Stimulated activated CD4-positive, alpha-beta T cell treated with anti-CD3 and anti-CD28 coated beads, Interleukin-1b, Interleukin-23, amount 100 ng/mL, for 24 hours (primary cell): ENCODE measurements at places on chromosomes 6 and 20.

DNA sequence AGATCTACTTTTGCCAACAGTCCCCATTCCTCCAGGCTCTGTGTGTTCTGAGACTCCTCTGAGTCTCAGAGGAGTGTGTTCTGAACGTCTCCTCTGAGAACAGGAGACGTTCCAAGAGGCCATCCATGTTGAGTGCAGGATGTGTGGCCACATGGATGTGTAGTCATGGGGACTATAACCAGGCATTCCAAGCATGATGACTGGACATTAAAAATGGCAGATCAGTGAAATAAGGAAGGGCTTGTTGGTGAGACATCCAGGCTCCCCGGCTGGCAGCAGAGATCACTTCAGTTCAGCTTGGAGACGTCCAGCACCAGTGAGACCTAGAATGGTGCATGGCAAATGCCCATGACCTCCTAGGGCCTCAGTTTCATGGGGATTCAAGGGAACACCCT is 34.3 kb upstream of the POU5F1 start:
- no peak for DNase-seq

GRCh38 chr6:154805288-154805911 is 72.2 kb downstream of the SCAF8 start:
- no peak for DNase-seq

DNA sequence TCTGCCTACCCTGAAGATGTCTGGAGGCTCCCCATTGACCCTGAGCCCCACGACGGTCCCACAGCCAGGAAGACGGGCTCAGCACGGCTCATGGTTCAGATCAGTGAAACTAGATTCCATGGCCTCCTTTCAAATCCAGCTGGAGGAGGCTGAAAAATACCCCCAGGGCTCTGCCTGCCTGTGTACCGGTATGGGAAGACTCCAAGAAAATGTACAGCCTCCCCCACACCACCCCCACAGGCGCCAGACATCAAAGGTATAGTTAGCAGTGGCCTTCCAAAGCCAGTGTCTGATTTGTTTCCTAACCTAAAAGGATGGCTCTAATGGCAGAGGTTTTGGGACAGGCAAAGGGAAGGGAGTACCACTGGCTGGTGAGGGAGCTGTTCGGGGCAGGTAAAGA is 86.2 kb upstream of the SNAP25 start:
- no peak for DNase-seq

GRCh38 chr20:1883986-1884385 is 11.2 kb upstream of the SIRPA start:
- no peak for DNase-seq

- DNase-seq, result no peak
These were observed 56.8 kb downstream of the PDSS2 start for GRCh38 chr6:107402533-107402932.

- no peak for DNase-seq
These were observed 463.0 kb upstream of the AGPAT4 start for GRCh38 chr6:161736781-161737292.

DNA sequence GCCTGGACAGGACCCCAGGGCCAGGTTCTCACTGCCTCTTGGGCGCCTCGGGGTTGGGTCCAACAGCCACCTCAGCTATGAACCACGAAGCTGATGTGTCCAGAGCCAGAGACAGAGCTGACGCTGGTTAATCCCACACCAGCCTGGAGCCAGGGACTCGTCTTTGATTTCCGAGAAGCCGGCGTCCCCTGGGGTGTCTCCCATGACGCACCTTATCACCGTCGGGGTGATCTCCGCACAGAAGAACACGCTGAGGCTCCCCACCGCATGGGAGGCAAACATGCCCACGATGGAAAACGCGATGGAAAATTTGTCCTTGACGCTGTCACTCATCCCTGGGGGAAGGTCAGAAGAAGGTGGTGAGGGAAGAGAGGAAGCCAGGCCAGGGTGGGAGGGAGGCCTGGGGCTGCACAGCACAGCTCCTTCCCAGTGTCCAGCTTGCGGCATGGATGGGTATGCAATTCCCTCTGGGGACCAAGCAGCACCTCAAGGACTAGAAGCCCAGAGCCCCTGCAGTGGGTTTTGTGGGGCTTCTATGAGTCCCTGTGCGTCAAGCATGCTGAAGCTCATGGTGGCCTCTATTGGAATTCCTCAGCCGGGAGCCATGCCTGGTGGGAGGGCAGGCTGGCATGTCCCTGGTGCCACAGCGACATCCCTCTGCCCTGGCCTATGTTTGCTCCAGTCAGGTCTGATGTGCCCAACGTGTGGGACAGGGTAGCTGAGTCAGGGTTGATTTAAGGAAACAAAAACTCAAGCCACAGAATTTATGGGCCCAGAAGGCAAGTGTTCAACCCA is 25.1 kb downstream of the PSMG4 start:
- DNase-seq, result no peak

DNA sequence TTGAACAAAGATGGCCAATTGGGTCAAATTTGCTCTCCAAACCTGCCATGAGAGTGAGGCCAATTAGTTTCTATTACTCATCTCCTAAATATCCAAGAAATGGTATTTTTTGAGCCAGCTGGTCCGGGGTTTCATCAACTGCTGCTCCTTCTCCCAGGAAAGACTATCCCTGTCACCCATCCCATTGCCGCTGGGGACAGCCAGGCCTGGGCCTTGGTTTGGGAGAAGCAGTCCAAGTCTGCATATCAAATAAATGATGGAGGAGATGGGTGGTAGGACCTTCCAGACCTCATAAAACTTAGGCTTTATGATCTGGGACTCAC is 46.7 kb upstream of the TTPAL start:
- no peak for DNase-seq

- no peak for DNase-seq
These were observed 93.7 kb downstream of the PSMB1 start for GRCh38 chr6:170459451-170459850.

DNA sequence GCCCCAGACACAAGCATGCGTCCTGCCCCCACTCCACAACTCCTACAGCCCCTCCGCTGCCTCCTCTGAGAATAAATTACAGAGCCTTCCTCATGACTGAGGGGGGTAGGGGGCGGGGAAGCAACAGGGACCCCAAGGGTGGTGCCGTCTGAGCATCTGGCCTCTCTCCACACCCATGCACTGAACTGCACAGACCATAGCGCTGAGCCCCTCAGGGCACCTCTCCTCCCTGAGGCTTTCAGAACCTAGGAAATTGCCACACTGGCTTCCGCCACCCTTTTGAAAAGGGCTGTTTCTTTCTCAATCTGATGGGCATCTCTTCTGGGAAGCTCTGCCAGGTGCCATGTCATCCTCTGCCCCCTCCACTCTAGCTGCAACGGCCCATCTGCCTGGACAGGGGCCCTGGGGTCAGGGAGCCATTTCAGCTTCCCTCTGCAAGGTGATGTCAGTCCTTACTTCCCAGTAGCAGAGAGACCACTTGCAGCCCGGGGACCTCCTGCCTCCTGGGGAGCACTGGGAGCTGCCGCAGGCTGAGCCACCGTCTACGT is 2.5 kb downstream of the CST7 start:
- no peak for DNase-seq

GRCh38 chr6:160768101-160768500 is 66.1 kb downstream of the PLG start:
- DNase-seq, result no peak

- no peak for DNase-seq
These were observed 2.2 kb downstream of the CCN2 start for GRCh38 chr6:131948692-131949619.

DNA sequence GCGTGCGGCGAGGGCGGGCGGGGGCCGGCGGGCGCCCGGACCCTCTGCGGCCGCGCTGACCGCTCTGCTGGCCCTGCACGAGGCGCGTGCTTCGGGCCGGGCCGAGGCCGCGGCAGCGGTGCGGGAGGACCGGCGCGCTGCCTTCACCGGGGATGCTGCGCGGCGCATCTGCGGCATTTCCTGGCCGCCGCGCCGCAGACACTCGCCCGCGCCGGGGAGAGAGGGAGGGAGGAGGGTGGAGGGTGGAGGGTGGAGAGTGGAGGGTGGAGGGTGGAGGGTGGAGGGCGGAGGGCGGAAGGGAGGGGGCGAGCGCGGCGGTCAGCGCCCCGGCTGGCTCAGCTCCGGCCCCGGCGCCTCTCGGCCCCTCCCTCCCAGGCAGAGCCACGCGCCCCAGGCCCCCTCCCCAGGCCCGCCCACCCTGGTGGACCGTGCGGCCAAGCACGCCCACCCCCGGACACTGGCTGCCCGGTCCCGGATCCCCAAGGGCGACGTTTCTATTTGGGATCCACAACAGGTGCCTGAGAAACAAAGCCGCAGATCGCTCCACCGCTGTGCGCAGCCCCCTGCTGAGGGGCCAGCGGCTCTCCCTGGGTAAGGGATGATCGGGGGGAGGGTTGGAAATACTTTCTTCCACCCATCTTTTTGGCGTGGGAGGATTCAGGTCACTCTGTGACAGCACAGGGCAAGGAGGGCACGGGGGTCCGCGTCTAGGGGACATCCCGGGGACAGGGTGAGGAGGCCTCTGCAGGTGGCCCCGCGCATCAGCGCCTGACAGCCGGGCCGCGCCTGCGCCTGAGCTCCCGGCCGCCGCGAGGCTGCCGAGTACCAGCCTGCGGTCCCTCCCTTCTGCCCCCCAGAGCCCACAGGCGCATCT is 111.2 kb upstream of the BEND6 start:
- DNase-seq, result peak; percentile 42

GRCh38 chr6:6283746-6284145 is 36.7 kb downstream of the F13A1 start:
- DNase-seq, result no peak

DNA sequence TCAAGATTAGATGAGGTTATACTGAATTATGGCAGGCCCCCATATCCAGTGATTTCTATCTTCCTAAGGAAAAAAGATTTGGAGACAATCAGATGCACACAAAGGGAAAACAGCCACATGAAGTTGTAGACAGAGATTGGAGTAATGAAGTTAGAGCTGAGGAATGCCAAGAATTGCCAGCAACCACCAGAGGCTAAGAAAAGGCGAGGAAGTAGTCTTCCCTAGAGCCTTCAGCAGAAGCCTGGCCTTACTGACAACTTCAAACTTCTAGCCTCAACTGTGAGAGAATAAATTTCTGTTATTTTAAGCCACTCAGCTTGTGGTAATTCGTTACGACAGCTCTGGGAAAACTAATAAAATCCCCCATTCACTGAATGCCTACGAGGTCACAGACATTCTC is 473.9 kb downstream of the COL12A1 start:
- DNase-seq, result no peak

- no peak for DNase-seq
These were observed 216.7 kb downstream of the ZDHHC14 start for GRCh38 chr6:157597461-157598312.

GRCh38 chr6:109455437-109456110 is at the start of gene MICAL1:
Gene MICAL1 (minus strand): TSS chr6:109455772. CDS start chr6:109454196, 1,576 bp downstream.
- no peak for DNase-seq

GRCh38 chr6:53375847-53376246 is 27.1 kb upstream of the ELOVL5 start:
- no peak for DNase-seq

DNA sequence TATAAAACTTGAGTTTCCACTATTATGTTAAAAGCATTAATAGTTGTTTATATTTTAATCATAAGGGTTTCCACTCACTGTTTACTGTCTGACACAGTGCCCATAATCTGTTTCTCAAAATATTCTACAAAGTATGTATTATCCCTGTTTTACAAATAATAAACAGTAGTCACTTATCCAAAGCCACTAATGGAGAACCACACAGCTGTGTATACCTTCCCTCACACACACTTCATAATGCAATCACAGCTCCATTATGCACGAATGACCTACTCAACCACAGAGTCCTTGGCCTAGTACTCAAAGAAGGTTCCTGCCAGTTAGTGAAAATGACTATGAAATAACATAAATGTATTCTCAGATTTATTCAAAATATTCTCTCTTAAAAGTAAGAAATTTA is 103.1 kb downstream of the EPB41L2 start:
- no peak for DNase-seq

DNA sequence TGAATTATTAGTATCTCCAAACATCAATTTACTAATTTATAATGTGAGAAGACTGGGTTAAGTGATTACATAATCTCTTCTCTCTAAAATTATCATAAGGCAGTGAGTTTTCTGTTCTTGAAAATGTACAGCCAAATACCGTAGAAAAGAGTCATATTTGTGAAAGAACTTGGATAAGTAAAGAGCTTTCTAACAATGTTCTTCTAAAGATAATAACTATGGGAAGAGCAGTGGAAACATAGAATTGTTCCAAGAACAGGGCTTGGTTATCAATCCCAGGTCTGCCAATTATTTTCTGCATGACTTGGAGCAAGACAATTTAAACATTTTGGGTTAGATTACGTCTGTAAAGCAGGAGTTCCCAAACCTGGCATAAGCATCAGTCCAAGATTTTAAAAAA is 198.1 kb upstream of the SGK1 start:
- DNase-seq, result no peak

DNA sequence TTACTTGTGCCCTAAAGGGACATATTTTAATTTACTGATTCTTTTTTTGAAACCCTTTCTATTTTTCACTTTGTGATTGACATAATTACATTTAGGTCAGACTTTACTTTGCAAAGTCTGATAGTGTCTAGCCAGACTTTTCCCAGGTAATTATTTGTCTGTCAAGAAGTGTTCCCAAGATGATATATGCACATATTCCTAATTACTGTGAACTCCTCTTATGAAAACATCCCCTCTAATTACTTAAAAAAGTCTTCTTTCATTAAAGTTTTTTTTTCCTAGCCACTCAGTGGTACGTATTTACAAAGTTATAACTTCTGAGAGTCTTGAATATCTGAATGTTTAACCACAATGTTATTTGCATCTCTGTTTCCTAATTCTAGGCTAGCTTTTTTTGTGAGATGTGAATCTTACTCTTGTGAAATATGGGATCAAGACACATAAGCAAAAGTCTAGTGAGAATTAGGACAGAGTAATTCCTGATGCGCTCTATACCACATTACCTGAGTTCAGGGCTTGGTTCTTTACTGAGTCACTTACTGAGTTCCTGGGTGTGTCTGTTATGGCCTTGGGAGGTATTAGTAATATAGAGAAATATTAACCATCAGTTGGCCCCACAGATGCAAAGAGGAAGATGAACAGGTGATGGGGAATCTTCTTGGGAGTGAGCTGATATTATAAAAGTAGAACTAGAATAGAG is 27.9 kb downstream of the FAM83B start:
- DNase-seq, result no peak

- DNase-seq, result no peak
These were observed 10.0 kb downstream of the CITED2 start for GRCh38 chr6:139364302-139364981.

DNA sequence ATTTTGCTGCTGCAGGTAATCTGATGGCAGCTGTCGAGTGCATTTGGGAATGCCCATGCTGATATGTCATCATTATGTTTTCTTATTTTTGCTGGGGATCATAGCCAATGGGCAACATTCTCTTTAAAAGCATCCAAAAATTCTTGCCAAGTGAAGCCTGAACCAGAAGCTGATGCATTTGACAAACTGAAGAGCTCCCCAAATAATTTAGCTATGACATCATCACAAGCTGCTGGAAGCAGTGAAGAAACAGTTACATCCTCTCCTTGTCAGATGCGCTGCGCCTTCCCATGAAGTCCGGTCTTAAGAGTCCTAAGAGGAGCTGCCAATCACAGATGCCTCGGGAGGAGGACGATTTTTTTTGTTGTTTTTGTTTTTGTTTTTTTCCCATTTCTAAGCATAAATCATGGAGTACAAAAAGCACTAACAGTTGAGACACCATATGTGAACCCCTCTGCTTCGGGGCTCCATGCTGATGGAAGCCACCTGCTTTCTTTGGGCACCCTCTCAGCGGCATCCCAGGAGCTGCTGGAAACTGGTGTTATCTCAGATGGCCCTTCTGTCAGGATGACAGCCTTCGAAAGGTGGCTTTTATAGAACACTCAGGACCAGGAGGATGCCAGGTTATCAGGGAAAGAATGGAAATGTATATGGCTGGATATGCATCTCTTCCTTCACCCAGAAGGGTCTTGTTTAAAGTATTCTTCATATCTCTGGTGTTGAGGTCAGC is 56.1 kb upstream of the FOXQ1 start:
- no peak for DNase-seq
